ENCODE measurements at places on chromosomes 12 and 14.
A peak's percentile ranks its signal among the peaks of the same experiment; 100 is the strongest.

DNA sequence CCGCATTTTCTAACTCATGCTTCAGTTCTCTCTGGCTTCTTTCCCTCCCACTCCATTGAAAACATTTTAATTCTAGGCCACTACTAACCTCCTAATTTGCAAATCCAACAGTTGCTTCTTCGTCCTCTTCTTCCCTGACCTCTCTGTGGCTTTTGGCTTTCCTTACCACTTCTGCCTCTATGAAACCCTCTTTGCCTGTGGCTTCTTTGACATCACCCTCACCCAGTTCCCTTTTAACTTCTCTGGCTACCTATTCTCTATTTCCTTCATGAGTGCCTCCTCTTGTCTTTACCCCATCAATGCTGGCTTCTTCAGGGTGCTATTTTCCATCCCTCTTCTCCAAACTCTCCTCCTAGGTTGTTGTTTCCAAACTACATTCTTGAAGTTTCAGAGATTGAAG lies 4.4 kb upstream of the HCFC2 start:
- DNase-seq = no peak

GRCh38 chr12:57620936-57621496 lies 9.8 kb downstream of the ARHGEF25 start:
- no peak for DNase-seq

DNA sequence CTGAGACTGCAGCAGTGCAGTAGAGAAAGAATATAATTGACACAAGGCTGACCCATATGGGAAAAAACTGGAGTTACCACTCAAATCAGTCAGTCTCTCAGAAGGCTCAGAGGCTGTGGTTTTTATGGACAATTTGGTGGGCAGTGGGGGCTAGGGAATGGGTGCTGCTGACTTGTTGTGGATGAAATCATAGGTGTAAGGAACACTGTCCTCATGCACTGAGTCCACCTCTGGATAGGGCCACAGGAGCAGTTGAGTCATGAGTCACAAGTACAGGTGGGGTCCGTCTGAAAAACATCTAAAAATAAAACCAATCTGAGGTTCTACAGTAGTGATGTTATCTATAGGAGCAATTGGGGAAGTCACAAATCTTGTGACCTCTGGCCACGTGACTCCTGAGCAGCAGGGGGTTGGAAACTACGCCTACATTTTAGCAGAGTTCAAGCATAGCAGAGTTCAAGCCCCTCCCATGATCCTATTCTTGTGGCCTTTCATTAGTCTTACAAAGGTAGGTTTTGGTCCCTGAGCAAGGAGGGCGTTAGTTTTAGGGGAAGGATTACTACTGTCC lies 18.1 kb upstream of the SGPP1 start:
- no peak for DNase-seq

DNA sequence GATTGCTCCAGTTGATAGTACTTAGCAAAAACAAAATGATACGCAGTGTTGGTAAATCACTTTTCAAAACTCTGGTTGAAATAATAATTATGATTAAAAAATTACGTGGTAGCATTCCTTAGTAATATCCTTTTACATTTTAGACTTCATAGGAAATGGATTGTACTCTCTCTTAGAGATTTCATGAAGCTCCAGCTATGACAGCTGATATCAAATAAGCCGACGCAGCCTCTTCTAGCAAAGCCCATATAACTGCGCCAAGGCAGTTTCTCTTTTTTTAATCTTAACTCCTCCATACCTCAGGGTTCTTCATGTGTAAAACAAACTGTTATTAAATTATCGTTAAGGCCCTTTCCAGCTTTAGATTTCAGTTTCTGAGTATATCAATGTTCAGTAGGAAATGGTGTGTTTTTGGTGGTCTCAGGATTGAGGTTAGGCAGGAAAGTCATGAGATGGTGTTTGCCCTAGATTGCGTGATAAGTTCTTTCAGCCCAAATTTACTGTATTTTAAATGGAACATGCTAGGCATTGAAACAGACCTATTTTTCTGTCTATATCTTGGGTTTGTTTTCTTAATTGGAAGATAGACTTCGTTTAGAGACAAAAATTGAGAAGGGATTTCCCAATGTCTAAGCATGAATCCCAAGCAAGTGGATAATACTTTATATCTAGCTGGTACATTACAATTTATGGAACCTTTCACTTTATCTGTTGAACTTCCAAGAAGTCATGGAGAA lies 902 bp upstream of the CFL2 start:
- peak; percentile 57 for DNase-seq

DNA sequence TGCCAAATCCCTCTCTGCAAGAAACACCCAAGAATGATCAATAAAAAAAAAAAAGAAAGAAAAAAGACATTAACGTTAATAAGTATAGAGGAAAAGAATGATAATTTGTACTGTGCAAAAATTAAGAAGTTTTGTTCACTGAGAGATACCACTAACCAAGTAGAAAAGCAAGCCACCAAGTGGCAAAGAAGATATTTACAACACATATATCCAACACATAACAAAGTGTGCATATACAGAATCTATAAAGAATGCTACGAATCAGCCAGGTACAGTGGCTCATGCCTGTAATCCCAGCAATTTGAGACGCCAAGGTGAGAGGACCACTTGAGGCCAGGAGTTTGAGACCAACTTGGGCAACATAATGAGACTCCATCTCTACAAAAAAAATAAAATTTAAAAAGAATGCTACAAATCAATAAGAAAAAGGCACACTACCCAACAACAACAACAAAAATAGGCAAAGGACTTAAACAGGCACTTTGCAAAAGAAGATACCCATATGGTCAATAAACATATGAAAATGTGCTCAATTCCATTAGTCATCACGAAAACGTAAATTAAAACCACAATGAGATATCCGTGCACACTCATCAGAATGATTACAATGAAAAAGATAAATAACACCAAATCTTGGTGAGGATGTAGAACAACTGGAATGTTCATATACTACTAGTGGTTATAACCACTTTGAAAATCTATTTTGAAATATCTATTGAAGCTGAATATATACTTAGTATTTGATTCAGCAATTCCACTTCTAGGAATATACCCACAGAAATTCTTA lies 19.8 kb downstream of the GALNT4 start:
- DNase-seq = no peak

- DNase-seq = no peak
These were observed 19.2 kb downstream of the CLIP1 start for GRCh38 chr12:122403115-122403770.

- no peak for DNase-seq
These were observed 5.0 kb downstream of the AJUBA start for GRCh38 chr14:22977434-22977683.

DNA sequence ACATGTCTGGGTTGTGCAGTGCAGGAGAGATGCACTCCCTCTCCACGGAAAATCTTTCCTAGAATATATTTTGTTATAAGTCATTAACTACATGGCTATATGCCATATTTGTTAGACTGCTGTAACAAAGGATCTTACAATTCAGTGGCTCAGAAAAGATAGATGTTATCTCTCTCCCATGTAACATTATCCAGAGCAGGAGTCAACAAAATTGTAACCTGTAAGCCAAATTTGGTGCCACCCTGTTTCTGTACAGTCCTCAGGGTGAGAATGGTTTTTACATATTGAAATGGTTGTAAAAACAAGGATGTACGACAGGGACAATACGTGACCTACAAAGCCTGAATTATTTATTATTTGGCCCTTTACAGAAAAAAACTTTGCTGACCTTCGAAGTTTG lies 155.5 kb downstream of the KIF21A start:
- no peak for DNase-seq

- DNase-seq = no peak
These were observed 83.2 kb upstream of the DIO3 start for GRCh38 chr14:101478096-101478495.

GRCh38 chr14:99821519-99822508 lies 28.6 kb downstream of the EML1 start:
- DNase-seq = peak; percentile 80

DNA sequence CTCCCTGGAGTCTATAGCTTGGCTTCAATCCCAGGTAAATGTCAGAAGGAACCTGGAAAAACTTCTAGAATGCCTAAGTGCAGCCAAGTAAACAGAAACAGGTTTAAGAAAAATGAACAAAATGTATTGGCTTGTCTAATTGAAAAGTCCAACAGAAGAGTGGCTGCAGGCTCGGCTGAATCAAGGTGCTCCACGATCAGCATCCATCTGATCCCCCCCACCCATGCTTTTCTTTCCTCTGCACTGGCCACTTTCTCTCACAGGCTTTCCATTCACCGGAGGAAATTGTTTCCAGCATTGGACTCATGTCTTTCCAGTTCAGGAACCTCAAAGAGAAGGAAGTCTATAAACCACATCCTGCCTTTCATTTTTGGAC lies 42.0 kb upstream of the C14orf180 start:
- no peak for DNase-seq

DNA sequence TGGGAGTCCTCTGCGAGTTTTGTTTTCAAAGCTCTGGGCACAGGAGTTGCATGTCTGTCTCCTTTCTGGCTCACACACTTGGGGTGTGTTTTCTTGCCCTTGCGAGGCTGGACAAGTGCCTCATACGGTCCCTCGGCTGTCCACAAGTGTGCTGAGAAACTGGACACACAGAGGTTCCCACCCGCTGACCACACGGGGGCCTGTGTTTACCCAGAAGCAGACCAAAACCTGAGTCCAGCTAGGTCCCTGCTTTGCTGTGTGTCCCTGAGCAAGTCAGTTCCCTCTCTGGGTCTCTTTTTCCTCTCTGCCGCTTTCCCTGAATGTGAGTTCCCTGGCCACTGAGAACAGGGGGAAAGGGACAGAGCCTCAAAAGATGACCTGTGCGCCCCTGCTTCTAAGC lies 678 bp upstream of the OAS2 start:
- no peak for DNase-seq

- DNase-seq = no peak
These were observed 61.1 kb upstream of the GALNT9 start for GRCh38 chr12:132390287-132391076.

DNA sequence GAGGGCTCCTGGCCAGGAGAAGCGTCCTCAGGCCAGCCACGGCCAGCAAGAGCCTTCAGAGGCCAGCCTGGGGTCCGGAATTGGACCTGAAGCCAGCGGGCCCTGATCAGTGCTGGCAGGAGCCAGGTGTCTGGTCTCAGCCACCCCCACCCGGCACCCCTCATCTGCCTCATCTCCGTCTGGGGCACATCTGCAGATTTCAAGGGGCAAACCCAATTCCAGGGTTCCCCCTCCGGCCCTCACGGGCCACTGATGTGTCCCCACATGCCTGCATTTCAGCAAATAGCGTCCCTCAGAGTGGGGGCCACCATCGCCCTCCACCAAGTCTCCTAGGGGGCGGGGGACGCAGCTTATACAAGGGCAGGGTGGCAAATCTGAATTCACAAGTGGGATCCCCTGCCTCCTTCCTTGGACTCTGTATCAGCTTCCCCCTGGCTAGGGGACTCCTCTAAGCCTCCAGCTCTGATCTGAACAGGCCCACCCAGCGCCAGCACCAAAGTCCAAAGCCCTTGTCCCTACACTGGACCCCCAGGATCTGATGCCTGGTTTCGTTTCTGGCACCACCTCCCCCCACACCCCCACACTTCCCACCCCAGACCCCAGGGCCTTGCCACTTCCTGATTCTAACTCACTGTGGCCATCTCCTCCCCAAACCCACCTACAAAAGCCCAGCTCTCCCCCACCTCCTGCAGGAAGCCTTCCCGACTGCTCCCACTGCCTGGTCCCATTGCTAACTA lies 10.1 kb downstream of the TMEM179 start:
- no peak for DNase-seq

DNA sequence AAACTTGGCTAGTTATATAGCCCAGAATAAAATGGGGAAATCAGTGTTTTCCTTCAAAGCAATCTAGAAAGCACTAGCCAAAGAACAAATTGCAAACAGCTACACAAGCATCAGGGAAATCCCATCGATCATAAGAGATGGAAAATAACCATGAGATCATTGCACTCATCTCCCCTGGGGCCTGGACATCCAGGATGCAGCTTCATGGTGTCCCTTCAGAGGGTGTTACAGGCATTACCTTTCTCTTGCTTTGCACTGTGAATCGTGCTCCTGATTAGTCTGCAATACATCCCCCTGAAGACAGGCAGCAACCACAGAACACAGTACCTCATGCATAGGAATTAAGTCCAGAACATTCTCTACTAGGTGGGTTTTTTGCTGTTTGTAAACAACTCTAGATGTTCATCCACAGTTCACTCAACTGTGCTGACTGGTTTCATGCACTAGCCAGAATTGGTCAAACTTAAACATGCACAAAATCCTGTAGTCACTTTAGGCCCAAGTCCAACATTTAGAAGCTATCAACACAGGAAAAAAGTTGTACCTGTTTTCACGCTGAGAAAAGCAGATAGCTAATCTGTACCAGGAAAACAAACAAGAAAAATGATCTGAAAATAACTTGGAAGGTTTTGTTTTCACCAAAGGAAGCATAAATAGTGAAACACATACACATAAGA lies 120.1 kb downstream of the ZFP36L1 start:
- no peak for DNase-seq

All from NCI-H1417 (cell line).